ENCODE measurements at places on chromosomes 7 and 10.
A peak's percentile ranks its signal among the peaks of the same experiment; 100 is the strongest.

DNA sequence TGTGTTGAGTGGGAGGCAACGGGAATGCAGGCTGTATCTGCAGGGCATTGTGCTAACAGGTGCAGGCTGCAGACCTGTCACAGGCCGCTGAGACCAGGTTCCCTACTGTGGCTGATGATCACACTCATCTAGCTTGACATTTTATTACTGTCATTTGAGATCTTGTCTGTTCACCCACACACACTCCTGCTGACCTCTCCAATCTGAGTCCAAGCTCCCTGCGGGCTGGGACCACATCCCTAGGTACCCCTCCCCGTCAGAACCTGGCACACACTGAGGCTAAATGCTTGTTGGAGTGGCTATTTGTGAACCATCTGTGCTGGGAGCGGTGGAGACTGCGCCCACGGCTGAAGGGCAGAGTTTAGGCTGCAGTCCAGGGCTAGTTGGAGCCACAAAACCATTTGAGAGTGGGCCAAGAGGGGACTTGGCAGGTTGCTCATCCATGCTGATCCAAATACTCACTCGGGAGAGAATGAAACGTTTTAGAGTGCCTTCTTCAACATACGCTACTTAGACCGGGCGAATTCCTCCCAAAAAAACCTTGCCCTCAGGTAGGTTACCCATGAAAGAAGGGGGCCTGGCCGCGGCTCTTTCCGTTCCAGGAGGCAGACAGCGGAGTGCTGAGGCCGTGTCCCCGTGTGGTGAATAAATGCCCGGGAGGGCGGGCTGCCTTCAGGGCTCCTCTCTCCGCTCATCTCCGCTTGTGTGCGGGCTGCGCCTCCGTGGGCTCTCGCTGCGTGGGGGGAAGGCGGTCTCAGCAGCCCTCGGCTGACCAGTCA, 164.4 kb downstream of the RGS10 start:
- DNase-seq, result no peak

DNA sequence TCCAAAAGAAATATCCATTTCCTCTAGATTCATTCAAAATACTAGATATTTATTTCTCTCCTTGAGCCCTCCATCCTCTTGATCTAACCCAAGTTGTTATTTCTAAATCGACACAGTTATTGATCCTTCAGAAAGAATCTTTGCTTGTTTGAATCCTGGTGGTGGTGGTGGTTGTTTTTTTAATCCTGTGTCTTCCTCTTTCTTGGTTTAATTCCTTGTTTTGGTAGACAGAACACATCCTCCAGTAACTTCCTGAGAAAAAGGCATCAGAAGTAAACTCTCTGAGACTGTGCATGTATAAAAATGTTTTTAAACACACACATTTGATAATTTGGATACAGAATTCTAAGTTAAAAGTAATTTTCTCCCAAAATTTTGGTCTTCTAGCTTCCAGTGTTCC, 49.9 kb downstream of the SIRT1 start:
- DNase-seq, result no peak

GRCh38 chr7:41916450-41916927, 213.6 kb upstream of the INHBA start:
- no peak for DNase-seq

GRCh38 chr7:41808541-41808940, 105.7 kb upstream of the INHBA start:
- DNase-seq, result no peak

DNA sequence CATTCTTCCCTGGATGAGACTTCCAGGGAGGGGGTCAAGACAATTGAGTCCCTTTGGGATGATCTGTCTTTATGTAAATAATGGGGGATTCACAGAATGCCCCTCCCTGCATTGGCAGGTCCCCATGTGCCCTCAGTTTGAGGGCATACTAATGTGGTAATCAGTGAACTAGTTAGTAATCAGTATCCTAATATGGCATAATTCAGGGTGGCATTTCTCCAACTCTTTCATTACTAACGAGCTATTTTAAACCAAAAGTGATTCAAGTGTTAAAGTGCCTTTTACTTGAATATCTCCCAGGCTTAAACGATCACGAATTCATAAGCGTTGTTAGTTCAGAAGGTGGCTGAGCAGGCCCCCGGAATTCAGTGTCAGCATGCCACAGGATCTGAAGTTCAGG, 1.6 kb upstream of the DNAJB6 start:
- no peak for DNase-seq

DNA sequence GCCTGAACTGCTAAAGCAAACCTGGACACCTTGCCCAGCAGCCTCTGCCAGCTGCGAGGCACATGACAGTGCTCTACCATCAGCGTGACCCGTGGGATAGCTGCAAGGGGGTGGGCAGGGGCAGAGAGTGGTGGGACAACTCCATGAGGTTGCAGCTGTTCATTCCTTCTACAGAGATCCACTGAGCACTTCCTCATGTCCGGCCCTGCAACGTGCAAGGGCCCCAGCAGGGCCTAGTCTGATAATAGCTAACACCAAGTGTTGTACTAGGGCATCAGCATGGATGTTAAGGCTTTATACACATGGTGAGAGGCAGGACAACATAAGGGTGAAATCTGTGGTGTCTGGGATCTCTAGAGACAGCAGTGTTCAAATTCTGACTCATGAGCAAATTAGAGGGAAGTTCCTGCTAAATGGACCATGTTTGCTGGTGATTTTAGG, 14.3 kb downstream of the NOD1 start:
- DNase-seq, result no peak

DNA sequence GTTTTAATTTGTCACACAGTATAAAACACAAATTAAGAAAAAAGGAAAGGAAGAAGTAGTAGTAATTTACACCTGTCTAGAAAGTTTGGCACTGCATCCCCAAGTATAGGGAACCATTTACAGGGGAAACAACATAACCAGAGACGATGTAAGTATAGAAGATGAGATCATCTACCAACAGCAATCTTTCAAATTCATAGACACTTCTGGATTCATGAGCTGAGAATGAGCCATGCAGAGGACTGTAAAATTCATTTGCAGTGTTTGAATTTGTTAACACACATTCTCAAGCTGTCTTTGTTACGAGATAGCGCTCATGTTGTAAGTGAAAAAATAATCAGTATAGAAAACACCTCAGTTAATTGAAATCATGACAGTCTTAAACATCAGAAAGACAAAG, 337.0 kb upstream of the MEOX2 start:
- DNase-seq, result no peak

GRCh38 chr7:42854571-42855118, 57.2 kb downstream of the C7orf25 start:
- no peak for DNase-seq

GRCh38 chr10:78254013-78254412, 220.3 kb downstream of the RPS24 start:
- DNase-seq, result no peak

DNA sequence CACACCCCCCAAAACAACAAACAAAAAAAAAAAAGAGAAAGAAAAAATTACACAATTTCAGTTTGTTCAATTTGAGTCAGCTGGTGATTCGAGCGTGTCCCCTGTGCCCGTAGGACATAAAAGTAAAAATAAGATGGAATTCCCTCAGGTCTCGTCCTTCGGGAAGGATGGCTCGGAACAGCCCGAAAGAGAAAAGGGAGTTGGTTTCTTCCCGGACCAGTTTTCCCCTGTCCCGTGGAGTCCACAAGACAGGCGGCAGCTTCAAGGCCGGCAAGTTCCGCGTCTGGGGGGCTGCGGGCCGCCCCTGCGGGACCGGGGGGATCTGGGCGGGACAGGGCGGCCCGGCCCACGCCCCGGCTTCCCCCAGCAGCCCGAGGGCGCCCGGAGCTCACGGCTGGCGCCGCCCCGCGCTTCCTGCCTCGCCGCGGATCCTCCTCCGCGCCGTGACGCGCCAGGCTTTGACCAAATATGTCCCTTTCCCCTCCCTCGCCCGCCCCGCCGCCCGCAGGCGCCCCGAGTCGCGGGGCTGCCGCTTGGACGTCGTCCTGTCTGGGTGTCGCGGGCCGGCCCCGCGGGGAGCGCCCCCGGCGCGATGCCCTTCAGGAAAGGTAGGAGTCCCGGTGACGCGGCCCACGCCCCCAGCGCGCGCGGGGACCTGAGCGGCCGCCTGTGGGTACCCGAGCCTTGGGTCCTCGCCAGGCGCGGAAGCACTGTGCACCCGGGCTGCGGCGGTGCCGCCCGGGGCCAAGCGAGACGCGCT, 55.8 kb downstream of the RBM17 start:
- peak; percentile 77 for DNase-seq

GRCh38 chr10:8045726-8046494, 8.6 kb upstream of the GATA3 start:
- no peak for DNase-seq

- no peak for DNase-seq
Measured at GRCh38 chr10:31399631-31400030, 80.6 kb downstream of the ZEB1 start.

GRCh38 chr7:40194745-40195144, 59.9 kb downstream of the SUGCT start:
- no peak for DNase-seq

DNA sequence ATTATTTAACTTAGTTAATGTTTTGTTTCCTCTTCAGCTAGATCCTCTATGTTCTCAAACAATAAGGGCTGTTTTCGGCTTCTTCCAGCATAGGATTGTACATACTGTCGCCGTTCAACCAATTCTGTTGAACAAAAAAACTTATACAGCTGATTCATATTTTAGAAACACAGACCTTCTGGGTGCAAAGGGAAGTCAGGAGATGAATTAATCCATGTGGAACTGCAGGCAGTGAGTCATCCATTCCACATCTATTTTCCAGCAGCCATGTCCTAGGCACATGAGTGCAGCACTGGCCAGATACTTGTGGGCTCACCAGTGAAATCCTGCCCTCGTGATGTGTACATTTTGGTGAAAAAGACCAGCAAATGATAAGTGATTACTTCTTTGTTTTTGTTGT, 163.2 kb downstream of the JAZF1 start:
- no peak for DNase-seq

- no peak for DNase-seq
Measured at GRCh38 chr7:101365956-101366355, 3.3 kb downstream of the COL26A1 start.

DNA sequence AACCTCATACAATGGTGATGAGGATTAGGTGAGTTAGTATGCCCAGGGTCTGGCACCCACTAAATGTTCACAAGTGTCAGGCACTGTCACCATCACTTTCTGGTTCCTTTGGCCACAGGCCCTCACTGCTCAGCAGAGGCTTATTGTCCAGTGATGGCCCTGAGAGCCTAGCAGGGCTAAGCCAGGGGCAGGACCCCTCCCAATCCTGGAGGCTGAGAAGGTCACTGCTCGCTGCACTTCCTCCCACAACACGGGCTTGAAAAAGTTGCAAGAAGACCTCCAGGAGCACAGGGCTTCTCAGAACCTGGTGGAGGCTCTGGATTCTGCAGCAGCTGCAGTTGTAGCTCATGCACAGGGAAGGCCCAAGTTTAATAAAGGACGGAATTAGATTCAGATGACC, 48.1 kb downstream of the DRGX start:
- no peak for DNase-seq

DNA sequence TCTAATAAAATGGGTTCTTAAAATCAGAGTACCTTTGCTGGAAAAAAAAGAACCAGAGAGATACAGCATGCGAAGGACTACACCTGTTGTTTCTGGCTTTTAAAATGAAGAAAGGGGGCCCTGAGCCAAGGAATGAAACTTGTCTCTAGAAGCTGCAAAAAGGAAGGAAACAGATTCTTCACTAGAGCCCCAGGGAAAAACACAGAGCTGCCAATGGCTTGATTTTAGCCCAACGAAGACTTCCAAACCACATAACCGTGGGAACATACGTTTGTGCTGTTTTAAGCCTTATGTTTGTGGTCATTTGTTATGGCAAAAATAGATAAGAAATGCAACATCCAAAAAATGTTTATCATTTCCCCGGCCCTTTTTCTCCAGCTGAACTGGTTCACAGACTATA, 780.0 kb downstream of the SORCS1 start:
- DNase-seq, result no peak

GRCh38 chr10:119217991-119218490, 10.7 kb downstream of the GRK5 start:
- no peak for DNase-seq

- DNase-seq, result peak; percentile 63
Measured at GRCh38 chr10:92240289-92241157, 50.4 kb downstream of the CPEB3 start.

- DNase-seq, result no peak
Measured at GRCh38 chr7:82183634-82184033, 259.9 kb downstream of the CACNA2D1 start.

GRCh38 chr7:120114626-120115025, 158.3 kb upstream of the KCND2 start:
- DNase-seq, result no peak

- DNase-seq, result no peak
Measured at GRCh38 chr10:34236931-34237330, 578.2 kb downstream of the PARD3 start.

DNA sequence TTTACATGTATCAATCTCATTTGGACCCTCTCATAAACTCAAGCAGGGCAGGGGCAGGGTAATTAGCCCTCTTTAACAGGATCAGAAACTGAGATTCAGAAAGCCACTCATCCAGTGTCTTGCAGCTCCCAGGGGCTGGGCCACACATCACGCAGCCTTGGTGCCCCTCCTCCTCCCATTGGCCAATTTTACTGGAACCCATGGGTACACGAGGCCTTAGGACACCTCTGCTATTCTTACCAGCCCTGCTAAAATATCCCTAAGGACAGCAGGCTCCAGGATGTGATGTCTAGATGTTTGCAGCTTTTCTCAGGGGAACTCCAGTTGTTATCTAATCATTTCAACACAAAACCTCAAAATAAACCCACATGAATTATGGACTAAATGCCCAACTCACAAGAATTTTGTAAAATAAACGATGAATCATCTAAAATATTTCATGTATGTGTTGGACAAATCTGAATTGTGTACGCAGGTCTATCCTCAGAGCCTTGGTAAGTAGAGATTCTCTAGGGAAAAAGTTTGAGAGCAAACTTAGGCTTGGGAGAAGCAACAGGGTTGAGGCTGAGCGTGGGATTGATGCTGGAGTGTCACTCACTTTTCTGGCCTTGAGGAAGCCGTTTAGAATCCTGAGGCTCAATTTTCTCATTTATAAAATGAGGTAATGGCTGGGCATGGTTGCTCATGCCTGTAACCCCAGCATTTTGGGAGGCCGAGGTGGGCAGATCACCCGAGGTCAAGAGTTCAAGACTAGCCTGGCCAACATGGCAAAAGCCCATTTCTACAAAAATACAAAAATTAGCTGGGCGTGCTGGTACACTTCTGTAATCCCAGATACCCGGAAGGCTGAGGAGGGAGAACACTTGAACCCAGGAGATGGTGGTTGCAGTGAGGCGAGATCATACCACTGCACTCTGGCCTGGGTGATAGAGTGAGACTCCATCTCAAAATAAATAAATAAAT, 69.7 kb upstream of the TNS3 start:
- DNase-seq, result no peak

- DNase-seq, result peak; percentile 22
Measured at GRCh38 chr7:78151229-78151628, 352.7 kb downstream of the PHTF2 start.

GRCh38 chr7:132760866-132761265, 184.6 kb upstream of the PLXNA4 start:
- DNase-seq, result no peak

DNA sequence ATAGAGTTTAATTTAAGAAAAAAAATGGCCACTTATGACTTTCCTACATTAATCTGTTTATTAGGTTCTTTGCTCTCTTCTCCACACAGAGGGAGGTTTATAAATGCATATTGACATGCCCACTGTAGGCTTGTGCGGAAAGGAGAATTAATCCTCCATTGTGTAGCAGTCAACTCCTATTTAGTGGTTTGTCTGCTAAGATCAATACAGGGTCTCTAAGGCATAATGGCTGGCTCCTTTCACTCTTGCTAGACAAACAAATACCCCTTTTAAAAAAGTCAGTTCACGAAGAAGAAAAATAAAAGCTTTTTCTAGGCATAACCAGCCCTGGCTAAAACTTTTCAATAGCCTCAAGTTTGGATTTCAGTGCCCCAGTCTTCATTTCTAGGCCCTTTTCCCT, 141.6 kb downstream of the TSPAN12 start:
- no peak for DNase-seq

GRCh38 chr7:29105191-29105590, 41.1 kb downstream of the CPVL start:
- DNase-seq, result no peak

Data from NCI-H2081 (cell line).